ENCODE measurements at places on chromosomes 6 and 20.
A peak's percentile ranks its signal among the peaks of the same experiment; 100 is the strongest.

GRCh38 chr6:164531736-164532135, 777.7 kb downstream of the C6orf118 start:
- no peak for DNase-seq

DNA sequence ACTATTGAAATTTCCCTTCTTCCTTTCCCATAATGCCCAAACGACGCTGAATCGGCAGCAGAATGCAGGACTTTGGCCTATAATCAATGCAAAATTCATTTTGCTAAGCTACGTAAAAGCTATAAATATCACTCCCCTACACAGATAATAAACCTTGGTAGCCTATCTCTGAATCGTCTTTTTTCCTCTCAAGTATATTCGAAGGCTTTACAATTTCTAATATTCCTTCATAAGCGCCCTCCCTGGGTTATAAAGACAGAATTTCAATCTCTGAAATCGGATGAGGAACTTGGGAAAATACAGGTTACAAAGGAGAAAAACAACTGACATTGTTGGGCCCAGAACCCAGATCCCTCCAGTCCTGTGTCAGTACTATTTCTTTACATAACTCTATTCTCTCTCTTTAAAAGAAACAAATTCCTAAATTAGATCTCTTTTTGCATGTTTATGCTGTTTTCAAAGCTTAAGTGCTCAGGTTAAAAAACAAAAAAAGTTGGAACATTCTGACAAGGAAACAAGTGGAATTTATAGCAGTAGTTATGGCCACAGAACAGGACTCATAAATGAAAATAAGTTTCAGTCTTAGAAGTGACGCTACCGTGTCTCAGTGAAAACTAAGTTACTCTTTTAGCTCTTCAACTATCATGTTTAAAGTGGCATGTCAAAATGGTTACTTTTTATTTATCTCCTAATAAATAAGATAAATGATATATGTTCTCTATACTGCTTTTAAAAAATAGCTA, 84.5 kb downstream of the SESN1 start:
- no peak for DNase-seq

DNA sequence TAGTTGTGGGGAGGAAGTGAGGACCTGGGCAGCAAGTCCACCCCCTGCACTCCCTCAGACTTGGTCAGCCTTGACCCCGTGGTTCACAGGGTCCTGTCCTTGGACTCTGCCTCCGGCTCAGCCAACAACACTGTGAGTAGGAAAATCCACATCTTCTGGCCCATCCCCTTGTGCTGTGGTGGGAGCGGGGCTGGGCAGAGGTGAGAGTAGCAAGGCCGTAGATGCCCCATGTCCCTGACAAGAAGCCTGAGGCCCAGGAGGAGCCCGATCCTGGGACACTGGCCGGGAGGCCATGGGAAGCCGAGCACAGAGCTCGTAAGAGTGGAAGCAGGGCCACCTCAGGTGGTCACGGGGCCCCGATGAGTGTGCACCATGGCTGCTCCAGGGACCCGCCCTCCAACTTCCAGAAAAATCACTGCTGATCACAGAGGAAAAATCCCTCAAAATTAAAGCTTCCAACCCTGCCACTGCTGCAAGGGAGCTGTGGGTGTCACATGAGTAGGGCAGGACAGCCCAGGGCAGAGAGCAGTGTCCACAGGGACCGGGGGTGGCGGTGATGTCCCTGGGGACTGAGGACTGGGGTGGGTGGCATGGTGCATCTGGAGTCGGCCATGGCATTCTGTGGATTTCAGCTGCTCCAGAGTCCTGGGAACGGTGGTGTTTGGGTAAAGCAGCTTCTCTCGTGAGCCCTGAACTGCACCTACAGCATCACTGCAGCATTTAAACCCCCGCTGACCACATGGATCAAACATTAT, 189.4 kb downstream of the DLL1 start:
- no peak for DNase-seq

DNA sequence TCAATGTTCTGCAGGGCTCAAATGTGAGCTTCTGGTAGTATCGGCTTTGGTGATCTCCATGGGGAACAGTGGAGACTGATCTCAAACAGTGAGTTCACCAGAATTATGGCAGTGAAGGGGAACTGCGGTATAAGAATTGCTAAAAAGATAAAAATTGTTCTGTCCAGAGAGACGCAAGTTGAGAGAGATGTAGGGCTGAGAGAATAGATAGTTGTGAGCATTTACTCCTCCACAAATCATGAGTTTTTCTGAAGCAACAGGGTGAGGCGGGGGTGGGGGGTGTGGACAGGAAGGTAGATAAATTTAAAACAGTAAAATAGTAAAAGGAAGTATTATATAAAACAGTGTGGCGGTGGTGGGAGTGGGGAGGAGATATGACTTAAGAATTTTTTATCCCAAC, 98.6 kb upstream of the NEDD9 start:
- no peak for DNase-seq

GRCh38 chr20:568673-569415, 25.3 kb upstream of the CSNK2A1 start:
- no peak for DNase-seq

DNA sequence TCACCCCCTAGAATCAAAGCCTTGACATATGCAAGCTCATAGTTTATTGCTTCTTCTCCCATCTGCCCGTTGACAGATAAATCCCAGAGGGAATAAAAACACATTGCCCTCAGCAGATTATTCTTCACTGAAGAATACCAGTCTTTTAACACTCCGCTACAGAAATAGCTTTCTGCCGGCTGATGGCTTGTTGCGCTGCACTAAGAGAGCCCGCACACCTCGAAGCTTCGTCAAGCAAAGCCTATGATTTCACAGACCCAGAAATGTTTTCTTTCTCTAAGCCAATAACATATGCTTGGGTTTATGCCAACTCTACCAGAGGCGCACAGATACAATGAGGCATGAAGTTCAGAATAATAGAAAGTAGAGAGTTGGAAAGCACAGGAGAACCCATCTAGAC, 208.9 kb upstream of the FOXQ1 start:
- DNase-seq = no peak

- no peak for DNase-seq
These were observed 126.8 kb upstream of the TMEM170B start for GRCh38 chr6:11410539-11411307.

DNA sequence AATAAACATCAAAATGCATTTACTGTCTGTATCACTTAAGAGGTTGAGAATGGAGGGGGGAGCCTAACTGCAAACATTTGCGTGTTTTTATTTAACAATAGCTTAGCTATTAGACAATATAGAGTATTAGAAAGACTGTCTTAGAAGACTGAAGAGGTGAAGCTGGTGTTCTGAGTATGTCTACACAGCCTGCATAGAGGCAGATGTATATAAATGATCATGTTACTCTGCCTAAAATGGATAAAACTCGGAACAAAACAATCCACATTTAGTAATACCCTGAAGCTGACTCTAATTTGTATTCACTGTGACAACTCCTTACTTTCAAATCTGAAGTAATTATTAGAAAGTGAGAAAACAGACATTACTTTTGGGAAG, 181.9 kb downstream of the GMPR start:
- DNase-seq = no peak

- DNase-seq = no peak
These were observed 27.6 kb downstream of the TINAG start for GRCh38 chr6:54335871-54336270.

DNA sequence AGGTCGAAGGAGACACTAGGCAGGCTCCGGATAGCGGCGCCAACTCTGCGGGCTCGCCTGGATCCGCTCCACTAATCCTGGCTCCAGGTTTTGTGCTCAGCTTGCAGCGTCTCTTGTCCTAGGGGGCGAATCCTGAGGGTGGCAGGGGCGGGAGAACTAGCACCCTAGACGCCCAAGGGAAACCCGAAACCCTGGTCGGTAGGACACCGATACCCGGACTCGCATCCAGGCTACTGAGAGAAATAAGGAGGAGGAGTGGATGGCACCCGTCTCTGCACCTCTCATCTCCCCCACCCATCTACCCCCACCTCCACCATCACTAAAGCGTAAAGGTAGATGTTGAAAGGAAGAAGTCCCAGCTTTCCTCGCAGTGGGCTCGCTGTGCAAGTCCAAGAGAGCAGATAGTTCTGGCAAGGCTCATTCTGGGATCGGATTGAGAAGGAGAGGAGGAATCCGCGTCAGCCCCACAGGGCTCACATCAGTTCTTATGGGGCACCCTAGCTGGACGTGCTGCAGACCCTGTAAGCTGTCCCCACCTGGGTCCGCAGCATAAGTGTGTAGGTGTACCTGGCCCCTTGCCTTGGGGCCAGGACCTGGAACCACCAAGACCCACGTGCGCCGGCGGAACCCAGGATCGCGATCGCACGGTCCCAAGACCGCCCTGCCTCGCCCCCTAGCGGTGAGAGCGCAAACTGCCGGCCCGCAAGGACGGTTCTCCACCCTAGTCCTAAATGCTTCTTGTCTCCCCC, 6.9 kb downstream of the SLC32A1 start:
- DNase-seq = peak; percentile 68

DNA sequence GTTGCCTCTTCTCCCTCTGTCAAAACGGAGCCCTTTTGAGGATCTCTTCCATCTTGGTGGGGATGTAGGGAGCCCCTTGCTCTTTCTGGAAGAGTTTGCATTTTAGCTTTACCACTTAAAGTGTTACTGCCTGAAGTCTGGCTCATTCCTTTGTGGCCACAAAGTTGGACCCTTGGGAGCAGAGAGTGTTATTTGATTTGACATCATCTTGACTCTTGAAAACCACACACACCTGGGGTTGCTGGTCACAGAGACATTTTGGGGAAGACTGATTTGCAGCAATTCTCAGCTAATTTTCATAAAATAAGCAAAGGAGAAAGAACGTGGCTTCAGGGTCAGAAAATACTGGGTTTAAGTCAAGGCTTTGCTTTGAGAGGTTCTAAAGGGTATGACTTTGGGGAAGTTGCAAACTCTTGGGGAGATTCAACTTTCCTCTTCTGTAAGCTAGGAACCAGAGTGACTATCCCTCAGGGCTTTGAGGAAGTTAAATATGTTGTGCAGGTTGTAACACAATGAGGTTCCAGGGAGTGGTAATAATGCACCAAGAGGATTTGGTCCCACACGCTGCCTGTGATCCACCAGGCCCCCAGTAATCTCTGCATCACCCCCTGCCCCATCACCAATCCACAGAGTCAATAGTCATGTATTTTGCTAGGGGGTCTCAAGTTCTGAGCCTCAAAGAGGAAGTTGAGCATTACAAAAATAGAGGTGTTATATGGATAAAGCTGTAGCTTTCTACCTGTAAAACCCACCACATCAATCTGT, 141.6 kb upstream of the SLC24A3 start:
- DNase-seq = no peak

- no peak for DNase-seq
These were observed 46.8 kb downstream of the CTCFL start for GRCh38 chr20:57478176-57478575.

DNA sequence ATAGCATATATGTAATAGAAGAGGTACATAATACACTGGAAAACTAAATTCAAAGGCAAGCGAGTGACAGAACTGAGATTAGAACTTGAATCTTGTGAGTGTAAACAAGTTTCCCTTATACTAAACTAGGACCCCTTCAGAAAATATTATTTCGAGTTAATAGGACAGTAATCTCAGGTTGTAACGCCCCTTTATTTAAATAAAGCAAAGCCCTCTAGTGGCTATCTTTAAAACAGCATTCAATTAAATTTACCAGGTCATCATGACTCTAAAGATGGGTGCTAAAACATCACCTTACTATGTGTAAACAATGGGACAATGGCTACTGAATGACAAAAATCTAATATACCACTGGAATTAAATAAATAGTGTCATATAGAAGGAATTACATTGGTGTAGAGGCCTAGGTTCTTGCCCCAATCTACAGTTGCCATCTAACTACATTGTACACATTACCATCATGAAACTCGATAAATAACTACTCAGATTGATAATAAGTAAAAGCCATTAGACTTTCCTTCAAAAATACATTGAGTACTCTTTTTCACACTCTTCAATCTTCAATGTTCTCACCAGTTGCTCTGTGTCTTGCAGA, 255.4 kb upstream of the IRAK1BP1 start:
- DNase-seq = no peak

GRCh38 chr20:420721-421574, 12.8 kb downstream of the RBCK1 start:
- DNase-seq = no peak

DNA sequence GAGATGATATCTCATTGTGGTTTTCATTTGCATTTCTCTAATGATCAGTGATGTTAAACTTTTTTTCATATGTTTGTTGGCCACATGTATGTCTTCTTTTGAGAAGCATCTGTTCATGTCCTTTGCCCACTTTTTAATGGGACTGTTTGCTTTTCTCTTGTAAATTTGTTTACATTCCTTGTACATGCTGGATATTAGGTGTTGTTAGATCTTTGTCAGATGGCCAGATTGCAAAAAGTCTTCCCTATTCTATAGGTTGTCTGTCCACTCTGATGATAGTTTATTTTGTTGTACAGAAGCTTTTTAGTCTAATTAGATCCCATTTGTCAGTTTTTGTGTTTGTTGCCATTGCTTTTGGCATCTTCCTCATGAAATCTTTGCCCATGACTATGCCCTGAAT, 172.4 kb downstream of the TBC1D32 start:
- no peak for DNase-seq

DNA sequence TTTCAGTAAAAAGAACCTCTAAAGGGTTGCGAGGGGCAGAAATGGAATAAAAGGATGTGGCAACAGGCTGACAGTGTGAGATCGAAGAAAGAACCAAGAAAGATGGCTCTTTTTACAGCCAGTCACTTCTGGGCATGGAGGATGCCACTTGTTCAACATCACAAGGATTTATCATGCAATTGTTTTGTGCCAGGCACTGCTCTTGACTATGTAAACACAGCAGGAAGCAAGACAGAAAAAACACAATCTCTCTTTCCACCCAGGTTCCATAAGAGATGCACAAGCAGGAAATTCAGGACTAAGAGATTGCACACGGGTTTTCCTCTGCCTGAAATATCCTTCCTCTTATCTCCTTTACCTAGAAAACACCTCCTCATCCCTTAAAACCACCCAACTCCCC, 38.0 kb downstream of the FOXA2 start:
- no peak for DNase-seq

- DNase-seq = no peak
These were observed 17.6 kb upstream of the IFNGR1 start for GRCh38 chr6:137236581-137237355.

GRCh38 chr6:1322156-1322555, 10.3 kb downstream of the FOXQ1 start:
- DNase-seq = no peak

DNA sequence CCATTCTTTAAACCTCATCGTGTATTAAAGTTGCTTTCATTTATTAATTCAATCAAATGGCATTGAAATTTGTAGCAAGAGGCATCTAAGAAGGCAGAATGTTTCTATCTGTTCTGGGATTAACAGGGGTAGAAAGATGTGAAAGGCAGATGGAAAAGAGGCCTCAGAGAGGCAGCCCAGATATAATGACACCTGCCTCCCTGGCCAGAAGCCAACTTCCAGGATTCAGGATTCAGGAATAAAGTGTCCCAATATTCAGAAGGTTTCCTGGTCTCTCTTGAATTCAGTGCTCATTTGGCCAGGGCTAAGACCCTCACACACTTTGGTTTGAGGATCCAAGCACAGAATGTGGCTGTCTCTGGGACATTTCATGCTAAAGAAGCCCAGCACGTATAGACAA, 39.9 kb downstream of the HLA-B start:
- no peak for DNase-seq

- DNase-seq = no peak
These were observed 251.2 kb downstream of the ZNF217 start for GRCh38 chr20:53342429-53342828.

- no peak for DNase-seq
These were observed 12.6 kb downstream of the VPS52 start for GRCh38 chr6:33259032-33259431.

- no peak for DNase-seq
These were observed 30.7 kb downstream of the TUBB2B start for GRCh38 chr6:3196770-3197169.

Measured in activated naive CD4-positive, alpha-beta T cell treated with anti-CD3 and anti-CD28 coated beads, Interleukin-2, amount 50 U/mL, for 72 hours (primary cell).